ENCODE measurements at places on chromosomes 11 and 22.

GRCh38 chr11:21492931-21493330, 700.0 kb upstream of the ANO5 start:
- no peak for DNase-seq

- no peak for DNase-seq
Observed at GRCh38 chr11:87081358-87081757, 43.6 kb downstream of the TMEM135 start.

- DNase-seq, result peak; percentile 7
Observed at GRCh38 chr11:64342869-64343745, 3.1 kb downstream of the CCDC88B start.

- DNase-seq, result no peak
Observed at GRCh38 chr11:2205214-2205720, 33.7 kb upstream of the TH start.

DNA sequence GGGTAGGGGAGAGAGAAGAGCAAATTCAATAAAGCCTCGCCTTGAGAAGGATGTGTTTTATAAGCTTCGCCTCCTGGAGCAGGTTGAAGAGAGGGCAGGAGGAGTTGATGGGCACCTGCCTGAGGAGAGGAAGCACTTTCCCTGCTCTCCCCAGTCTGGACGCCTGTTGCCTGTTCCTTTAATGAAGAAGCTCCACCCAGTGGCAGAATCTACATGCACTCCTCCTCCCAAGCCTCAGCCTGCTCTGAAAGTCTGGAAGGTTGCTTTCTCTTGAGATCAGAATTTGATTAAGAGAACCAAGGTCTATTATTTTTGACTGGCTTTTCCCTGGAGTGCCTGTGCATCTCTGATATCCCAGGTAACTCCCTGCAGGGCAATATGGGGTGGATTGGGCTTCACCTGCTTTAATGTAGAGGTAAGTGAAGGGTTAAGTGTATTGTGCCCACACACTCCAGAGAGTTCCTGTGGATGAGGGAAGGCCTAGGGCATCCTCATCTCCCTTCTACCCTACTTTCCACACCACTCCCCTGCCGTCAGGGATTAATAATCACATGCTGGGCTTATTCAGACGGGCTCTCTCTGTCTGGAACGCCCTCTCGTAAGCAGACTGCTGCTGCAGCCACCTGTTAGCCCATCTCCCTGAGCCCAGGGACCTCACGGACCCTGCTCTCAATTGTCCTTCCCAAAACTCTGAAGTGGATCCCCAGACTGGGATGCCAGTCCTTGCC, 22.3 kb downstream of the NTM start:
- DNase-seq, result no peak

DNA sequence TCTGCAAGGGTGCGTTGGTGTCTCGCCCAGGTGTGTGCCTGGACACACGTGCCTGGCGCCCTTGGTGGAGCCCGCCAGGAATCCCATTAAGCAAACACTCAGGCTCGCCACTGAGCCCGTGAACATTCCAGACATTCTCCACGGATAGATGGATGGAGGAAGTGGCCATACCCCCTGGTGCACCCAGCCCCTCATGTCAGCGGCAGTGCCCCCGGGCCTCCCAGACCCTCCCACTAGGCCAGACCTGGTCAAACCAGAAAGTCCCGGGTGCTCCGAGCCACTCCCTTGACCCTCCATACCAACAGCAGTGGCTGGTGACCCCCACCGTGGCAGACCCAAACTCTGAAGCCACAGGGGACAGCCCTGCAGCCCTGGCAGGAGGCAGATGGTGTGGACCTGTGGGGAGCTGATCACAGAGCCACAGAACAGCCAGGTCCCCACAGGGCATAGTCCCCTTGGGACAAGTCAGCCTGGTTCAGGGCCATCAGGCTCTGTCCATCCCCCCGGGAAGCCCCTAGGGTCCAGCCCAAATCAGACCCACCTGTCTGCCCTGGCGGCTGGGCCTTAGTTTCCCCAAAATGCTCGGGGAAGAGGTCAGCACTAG, 1.9 kb downstream of the EPS8L2 start:
- DNase-seq, result no peak

GRCh38 chr11:13339195-13340153, 61.9 kb downstream of the BMAL1 start:
- peak; percentile 91 for DNase-seq

GRCh38 chr11:114163830-114164401, 104.4 kb downstream of the ZBTB16 start:
- DNase-seq, result no peak

DNA sequence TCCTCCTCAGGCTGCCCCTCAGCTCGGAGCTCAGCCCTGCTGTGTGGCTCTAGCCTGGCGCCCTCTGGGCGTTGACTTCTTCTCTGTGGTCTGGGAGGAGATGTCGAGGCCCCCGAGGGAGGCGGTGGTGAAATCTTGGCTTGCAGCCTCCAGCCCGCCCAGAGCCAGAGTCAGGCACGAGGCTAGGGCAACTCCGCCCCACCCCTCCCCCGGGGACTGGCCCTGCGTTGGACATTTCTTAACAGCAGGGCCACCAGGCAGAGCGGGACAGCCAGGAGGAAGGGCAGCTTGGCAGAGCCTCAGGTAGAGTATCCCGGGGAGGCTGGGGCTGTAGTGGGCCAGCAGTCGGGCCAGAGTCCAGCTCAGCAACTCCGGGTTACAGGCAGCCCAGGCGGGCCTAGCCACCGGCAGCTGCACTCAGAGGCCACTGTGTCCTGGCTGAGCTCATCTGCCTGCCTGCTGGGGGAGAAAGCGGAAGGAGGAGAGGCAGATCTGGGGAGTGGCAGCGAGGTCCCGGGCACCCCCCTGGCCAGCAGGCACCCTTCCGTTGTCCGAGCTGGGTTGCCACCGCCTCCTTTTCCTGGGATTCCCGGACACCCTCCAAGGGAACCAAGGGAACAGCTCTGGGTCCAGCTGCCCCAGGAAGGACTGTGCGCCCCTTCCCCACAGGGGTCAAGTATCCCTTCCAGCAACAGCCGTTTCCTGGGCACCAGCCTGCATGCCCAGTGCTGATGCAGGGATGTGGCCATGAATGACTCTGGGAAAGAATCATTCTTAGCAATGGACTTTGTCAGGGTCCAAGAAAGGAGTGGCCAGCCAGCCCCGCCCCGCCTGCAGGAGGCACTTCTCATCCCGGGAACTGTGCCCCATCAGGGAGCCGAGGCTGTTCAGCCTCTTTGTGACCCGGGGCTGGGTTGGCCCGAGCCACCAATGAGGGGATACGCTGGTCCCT, at the start of gene ALDH3B1:
Gene ALDH3B1 (plus strand): TSS at position 238 of the 952 bp plus-strand sequence. CDS start 4,971 bp downstream, outside the sequence.
- DNase-seq, result peak; percentile 71

DNA sequence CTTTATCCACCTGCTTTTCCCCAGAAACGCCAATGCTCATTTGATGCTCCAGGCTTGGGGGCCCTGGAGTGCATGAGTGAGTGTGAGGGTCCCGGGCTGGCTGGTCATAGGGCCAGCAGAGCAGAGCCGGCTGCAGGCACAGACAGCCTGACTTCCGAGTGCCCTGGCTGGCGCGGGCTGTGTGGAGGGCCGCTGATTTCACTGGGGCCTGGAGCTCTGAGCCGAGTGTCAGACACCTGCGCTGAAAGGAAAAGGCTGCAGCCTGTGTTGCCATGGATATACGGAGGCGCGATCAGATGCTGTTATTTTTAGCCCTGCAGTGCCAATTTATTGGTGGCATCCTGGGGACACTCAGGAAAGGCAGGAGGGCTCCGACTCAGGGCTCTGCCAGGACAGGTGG, 87.6 kb downstream of the ST3GAL4 start:
- no peak for DNase-seq

DNA sequence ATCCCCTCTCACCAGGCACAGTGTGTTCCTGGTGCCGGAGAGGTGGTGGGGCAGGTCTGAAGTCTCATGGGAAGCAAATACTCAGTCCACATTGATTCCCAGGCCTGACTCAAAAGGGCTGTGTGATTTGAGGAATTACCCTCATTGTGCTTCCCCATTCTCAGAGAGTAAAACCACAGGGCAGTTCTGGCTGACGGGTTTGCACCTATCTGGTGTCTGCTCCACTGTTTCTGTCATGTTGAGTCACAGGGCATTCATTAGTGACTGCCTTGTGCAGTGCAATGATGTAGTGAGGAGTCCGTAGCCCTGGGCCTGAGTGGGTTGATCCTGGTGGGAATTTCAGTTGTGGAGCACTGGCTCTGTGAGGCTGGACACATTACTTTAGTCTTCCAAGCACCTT, 85.2 kb upstream of the ARHGAP20 start:
- no peak for DNase-seq

- DNase-seq, result no peak
Observed at GRCh38 chr11:104812103-104812788, 86.0 kb downstream of the CASP12 start.

DNA sequence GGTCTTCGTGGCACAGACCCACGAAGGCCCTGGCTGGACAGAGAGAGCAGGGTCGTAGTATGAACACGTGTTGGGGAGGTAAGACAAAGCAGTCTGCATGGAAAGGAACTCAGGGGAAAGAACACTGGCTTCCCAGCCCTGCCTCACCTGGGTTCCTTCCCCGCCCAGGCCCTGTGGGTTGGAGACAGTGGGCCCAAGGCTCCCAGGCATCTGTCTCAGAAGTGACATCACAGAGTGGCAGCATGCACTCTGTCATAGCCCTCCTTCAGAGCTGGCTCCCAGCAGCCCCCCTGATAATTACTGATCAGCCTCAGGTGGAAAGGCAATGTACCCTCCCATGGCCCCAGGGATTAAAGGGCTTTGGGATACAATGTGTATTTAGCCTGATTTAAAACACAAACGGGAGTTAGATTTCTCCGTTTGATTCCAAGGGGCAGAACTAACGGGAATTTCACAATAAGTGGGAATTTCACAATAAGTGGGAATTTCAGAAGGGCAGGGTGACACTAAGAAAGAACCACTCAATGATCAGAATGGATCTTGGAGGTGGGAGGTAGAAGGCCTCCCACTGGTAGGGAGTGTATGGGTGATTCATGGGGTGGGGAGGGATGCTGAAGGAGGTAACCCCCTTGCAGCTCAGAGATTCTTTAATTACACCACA, 65.1 kb downstream of the SLC22A12 start:
- DNase-seq, result no peak

GRCh38 chr11:128550261-128550821, 37.0 kb downstream of the ETS1 start:
- no peak for DNase-seq

DNA sequence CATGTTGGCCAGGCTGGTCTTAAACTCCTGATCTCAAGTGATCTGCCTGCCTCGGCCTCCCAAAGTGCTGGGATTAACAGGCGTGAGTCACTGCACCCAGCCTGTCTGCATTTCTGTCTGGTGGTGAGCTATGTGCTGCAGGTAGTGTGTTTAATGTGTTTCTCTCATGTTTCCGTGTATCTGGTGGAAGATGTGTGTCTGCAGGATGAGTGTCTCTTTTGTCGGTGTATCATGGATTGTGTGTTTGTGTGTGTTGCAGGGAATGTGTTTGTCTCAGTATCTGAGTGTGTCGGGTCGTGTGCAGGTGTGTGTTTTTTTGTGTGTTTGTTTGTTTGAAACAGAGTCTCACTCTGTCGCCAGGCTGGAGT, 16.1 kb downstream of the SCARF2 start:
- no peak for DNase-seq

GRCh38 chr11:119693253-119693815, 35.7 kb downstream of the NECTIN1 start:
- no peak for DNase-seq

DNA sequence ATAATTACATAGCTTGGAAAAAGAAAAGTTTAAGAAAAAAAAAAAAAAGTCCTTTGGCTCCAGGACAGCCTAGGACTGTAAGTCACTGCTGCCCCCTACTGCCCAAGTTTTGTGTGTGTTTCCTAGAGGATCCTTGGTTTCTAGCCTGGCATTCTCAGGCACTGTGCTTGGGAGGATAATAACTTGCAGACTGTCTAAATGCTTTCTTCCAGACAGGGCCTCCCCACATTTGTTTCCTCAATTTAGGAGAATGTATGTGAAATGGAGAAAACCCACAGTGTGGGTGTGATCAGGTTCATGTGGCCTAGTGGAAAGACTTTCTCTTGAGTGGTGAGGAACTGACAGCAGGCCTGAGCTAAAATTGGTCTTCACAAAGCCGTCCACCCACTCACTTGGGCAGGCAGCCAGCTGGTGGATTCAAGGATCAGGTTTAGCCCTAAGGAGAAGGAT, 191.0 kb downstream of the NAV2 start:
- DNase-seq, result peak; percentile 84

DNA sequence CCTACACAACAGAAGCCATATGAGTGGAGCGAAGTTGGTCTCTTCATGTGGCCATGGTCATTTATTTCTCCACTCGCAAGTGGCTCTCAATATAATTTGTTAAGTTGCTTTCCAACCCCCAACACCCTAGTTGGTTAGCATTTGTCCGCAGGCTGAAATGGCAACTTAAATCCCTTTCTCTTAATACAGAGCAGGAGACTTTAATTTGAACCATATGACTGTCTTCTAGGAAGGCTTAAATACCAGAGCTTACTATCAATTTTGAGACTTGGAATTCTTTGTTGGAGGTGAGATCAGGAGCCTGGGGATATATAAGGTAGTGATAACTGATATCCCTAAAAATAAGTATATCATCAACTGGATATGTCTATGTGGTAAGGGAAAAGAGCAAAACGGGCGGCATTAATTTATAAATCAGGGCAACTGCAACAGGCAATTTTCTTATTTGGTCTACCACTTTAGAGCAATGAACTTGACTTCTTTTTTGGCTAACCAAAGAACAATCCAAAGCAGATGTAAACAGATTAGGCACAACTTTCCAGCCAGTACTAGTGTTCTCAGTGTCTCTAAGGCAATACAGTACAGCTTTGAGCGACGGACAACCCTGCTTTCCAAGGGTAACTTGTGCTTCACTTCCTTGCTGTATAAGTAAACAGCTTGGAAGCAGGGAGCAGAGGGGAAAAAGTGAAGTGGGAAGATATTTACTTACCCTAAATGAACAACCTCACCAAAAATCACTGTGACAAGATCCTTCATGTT, 74.7 kb upstream of the APOA1 start:
- no peak for DNase-seq

DNA sequence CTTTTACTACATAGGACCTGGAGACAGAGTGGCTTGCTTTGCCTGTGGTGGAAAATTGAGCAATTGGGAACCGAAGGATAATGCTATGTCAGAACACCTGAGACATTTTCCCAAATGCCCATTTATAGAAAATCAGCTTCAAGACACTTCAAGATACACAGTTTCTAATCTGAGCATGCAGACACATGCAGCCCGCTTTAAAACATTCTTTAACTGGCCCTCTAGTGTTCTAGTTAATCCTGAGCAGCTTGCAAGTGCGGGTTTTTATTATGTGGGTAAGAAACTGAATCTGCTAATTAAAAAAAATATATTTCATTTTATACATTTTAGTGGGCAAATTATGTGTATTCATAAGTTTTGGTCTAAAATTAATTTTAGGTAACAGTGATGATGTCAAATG, 7.8 kb downstream of the BIRC3 start:
- no peak for DNase-seq

- no peak for DNase-seq
Observed at GRCh38 chr22:17648569-17648968, 10.0 kb downstream of the BCL2L13 start.
